ENCODE measurements at places on chromosomes 2 and 18.

GRCh38 chr2:214484701-214485100 lies 73.8 kb downstream of the VWC2L start:
- no peak for DNase-seq

- DNase-seq: no peak
These were observed 536.5 kb downstream of the PLCL1 start for GRCh38 chr2:198340846-198341245.

- DNase-seq: peak; percentile 23
These were observed 2.0 kb upstream of the CAPN10 start for GRCh38 chr2:240584486-240585031.

DNA sequence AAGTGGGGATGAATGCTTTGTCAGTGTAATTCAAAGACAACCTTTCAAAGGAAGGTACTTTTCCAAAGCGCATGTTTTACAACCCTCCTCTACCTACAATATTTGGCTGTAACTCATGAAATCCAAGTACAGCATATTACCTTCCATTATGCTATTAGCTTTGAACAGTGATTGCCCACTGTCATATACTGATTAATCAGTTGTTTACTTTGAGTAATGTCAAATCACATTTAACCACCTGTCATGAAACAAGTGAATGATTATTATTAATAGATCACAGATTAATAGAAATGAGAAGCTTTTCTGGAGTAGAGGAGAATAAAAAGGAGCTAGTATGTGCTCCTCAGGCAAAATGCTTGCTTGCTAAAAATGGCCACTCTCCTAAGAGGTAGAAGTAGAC lies 150.5 kb upstream of the SMAD7 start:
- DNase-seq: no peak

GRCh38 chr2:17864676-17865075 lies 13.8 kb upstream of the KCNS3 start:
- DNase-seq: no peak

GRCh38 chr18:60067426-60068210 lies 167.8 kb downstream of the PMAIP1 start:
- DNase-seq: no peak

DNA sequence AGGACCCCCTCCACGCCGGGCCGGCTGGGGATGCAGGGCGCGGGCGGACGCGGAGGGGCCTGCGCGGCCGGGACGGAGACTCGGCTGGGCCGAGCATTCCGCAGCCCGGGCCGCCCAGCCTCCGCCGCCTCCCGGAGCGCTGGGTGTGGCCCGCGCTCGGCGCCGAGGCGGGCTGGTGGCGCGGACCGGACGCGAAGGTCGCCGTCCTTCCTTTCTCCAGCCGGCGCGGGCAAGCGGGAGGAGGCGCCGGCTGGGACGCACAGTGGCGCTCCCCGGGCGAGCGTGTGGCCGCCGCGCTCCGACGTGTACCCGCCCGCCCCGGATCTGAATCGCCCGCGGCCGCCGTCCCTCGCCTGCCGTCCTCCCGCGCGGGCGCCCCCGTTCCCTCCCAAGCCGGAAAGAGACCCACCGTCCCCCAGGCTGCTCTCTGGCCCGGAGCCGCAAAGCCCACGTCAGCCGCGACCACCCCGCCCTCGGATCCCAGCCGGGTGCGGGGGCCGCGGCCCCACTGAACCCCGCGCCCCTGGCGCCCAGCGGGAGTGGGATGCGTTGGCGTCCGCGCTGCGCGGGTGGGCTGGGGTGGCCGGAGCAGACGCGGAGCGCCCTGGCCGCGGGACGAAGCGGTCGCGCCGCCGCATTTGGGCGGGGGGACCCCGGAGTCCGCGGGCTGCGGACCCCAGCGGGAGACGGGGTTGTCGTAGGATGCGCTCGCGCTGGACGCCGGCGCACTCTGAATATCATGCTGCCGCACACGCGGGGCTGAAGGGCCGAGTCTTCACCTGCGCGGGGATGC lies 634 bp downstream of the SPATS2L start:
- peak; percentile 60 for DNase-seq

DNA sequence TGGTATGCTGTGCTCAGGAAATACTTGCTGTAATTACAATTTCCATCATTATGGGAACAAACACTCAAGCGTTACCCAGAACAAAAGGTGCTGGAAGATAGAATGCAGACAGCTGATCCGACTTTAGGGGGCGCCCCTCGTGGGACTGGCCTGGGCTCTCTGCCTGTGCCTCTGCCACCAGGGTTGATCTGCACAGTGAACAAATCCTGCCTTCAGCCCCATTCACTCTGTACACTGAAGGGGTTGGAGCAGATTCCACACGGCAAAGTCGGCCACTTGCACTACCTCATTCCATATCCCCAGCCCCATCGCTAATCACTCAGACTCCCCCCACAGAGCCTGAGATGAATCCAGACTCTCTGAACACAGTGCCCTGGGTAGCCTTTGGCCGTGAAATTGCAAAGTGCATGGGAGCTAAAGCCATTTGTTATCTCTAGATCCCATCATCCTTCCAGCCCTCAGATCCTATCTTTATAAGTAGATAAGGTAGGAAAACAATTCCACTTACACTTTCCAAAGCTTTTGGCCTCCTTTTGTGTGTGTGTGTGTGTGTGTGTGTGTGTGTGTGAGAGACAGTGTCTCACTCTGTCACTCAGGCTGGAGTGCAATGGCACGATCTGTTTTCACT lies 69.3 kb downstream of the INPP5D start:
- no peak for DNase-seq

DNA sequence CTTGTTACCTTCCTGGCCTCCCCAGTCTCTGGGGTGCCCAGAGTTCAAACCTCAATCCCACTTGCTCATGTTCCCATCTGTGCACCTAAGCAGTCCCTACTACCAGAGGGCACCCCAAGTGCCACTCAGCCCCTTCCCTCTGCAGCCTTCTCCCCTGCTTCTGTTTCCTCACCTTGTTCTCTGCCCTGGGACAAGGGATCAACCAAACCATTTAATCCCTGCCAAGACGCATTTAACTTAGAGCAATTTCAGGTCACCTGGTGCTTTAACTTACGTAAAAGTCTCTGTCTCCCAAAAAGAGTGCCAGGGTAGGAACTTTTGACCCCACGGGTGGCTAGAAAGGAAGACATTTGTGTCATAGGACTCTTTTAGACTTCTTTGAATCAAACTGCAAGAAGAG lies 67.2 kb downstream of the SRD5A2 start:
- no peak for DNase-seq

- DNase-seq: no peak
These were observed 86.7 kb upstream of the MAP4K4 start for GRCh38 chr2:101610750-101611315.

- no peak for DNase-seq
These were observed 471.0 kb downstream of the TXNL1 start for GRCh38 chr18:56167366-56167765.

- no peak for DNase-seq
These were observed 35.2 kb downstream of the TMEM163 start for GRCh38 chr2:134683561-134684112.

DNA sequence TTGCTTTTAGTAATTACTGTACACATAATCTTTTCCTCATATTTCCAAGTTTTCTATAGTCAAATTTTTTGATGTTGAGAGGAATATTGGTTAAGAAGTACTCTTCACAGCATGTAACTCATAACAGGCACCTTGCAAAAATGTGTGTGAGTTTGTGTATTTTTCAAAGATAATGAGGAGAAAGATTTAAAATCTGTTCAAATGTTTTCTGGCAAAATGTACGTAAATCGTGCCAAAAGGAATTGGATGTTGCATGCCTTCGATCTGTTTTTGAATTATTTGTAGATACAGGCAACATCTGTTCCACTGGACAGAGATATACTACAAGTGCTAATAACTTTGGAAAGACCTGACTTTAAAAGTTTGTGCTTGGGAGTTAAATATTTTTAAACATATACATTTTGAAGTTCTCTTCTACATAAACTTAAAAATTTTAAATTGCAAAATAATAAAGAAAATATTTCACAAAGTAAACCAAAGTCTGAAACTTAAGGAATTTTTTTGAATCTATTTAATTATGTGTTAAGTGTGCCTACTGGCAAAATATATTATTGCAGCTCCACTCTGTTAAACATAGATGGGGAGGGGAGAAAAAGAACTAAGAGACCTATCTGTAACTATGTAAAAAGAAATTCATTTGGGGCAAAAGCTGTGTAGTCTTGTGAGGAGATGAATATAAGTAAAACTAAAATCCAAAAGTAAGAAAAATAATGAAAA lies 133.5 kb upstream of the UBE2E3 start:
- DNase-seq: no peak

- DNase-seq: no peak
These were observed 62.5 kb downstream of the MEP1B start for GRCh38 chr18:32252141-32252860.

GRCh38 chr2:63790906-63791305 lies 50.8 kb upstream of the UGP2 start:
- DNase-seq: no peak

DNA sequence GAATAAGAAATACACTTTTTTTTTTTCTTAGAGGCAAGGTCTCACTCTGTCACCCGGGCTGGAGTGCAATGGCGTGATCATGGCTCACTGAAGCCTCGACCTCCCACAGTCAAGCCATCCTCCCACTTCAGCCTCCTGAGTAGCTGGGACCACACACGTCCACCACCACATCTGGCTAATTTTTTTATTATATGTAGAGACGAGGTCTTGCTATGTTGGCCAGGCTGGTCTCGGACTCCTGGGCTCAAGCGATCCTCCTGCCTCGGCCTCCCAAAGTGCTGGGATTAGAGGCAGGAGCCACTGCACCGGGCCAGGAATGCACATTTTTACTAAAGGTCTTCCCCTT lies 2.4 kb downstream of the TGOLN2 start:
- no peak for DNase-seq

DNA sequence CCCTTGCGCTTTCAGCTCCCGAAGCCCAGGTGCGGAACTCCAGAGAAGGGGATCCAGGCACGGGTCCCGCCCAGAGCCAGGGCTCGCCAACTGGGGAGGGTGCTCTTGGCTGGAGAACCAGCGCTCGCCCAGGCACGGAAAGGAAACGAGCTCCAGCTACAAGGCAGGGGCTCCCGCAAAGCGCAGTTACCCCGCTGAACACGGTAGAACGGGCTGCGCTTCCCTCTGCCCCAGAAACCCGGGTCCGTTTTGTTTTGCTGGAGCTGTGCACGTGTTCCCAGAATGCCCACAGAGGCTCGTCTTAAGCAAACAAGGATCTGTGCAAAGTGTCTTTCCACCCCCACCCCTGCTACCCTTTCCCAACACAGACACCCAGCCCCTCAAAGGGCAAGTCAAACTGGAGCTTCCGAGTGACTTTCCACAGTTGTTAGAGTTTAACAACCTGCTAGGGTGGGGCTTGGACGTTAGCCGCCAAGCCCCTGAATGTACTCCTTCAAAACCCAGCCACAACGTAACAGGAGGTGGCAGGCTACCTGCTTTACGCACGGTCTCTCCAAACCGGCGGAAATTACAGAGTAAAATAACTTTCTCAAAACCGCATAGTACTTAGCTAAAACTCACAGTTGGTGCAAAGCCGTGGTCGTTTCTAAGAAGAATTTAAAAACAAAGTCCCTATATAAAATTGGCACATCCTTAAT lies 775 bp downstream of the RNF125 start:
- DNase-seq: peak; percentile 61

DNA sequence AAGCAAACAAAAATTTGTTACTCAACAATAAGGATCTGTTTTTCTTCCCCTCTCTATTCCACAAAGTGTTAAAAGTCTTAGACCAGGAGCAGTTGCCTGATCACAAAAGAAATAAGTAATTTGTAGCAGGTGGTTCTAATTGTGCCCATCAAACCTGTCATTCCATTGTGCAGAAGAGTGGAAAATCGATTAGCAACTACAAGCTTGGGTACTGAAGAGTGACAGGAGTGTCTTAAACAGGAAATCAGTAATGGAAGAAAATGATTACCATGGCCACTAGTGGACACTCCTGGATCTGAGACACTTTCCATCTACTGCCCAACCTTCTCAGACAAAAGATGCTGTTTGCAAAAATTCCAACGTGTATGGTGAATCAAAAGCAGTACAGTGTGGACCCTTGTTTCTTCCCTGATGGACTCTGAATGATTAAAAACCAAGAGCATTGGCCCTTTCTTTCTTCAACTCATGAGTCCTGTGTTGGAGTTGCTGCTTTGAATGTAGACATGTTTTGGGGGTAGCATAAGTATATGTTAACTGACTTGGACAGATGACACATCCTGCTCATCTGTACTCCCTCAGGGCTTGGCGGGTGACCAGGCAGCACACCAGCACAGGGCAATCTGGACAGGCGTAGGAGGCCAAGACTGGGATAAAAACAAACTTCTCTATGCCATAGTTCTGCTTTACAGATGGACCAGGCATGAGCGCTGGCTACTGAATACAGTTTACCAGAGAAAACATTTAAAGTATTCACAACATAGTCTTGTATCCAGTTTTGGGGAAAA lies 51.9 kb downstream of the PLA2R1 start:
- DNase-seq: no peak

- DNase-seq: no peak
These were observed 276.8 kb downstream of the SETBP1 start for GRCh38 chr18:44957461-44957860.

DNA sequence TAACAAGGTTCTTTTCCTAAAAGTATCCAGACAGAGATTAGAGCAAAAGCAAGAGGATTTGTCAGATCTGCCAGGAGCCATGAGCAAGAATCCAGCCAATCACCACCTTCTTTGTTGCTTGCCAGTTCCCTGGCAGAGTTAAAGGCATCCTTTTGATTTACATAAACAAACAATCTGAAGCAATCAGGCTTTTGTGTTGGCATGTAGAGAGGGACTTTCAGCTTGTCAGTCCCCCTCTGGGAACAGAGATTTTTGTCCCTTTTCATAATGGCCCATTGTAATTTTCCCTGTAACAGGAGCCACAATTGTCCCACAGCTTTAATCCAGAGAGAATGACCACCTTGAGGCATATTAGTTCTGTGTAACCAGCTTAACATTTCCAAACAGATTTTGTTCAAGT lies at the start of gene ERMN:
Gene ERMN, minus strand, starts transcription at position 39 of the 400 bp plus-strand sequence. CDS start 182 bp downstream, outside the sequence.
- no peak for DNase-seq

DNA sequence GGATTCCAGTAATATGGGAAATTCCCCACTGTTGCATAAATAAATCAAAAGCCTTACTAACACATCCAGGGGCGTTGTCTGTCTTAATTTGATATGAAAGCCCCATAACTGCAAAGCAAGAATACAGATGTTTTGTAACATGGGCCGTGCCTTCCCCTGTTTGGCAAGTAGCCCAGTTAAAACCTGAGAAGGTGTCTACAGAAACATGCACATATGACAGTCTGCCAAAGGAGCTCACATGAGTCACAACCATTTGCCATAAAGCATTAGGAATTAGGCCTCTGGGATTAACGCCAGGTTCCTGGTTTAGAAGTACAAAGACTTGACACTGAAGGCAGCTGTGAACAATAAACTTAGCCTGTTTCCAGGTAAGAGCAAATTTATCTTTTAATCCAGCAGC lies 43.1 kb upstream of the LONRF2 start:
- no peak for DNase-seq

- DNase-seq: no peak
These were observed 2.2 kb downstream of the HMSD start for GRCh38 chr18:63951302-63951705.

- DNase-seq: peak; percentile 74
These were observed 8.1 kb downstream of the LBH start for GRCh38 chr2:30239308-30239985.

- DNase-seq: no peak
These were observed 4.2 kb downstream of the CNGA3 start for GRCh38 chr2:98350411-98350810.

DNA sequence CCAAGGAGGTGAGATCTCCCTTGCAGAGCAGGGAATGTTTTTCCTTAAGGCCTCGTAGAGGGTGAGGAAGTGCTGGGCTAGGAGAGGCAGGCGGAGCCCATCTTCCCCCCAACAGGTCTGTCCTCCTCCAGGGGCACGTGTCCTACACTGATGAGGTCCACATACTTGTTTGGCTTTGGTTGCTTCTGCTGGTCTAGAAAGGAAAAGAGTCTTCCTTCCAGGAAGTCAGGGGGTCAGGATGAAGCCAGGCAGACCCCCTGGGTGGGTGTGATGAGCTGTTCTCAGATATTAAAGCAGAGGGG lies 6.0 kb downstream of the SH3BP4 start:
- no peak for DNase-seq

All from left hindlimb (tissue), 1 donor.